Mammary epithelial cell (primary cell): ENCODE measurements at places on chromosomes 6 and 20. TPM values are rescaled to one million over a fixed set of nuclear protein-coding genes. Genes with fewer than 3 reads are reported as not detected.

RIPPLY2 gene
- total RNA-seq = not detected

PBOV1 gene
- not detected for total RNA-seq

CTCFL gene
- total RNA-seq = not detected in 2 replicates

GPSM3 gene
- 2.0 and 3.1 TPM in 2 replicates for total RNA-seq

SDHAF4 gene
- 13.1 and 22.6 TPM in 2 replicates for total RNA-seq

BEND6 gene
- 1.2 and 2.0 TPM in 2 replicates for total RNA-seq

NOL7 gene
- total RNA-seq = 70.0 and 83.3 TPM in 2 replicates

TBX18 gene
- 0.19 TPM in 1 of 2 replicates, not detected in the other for total RNA-seq

ANKEF1 gene
- total RNA-seq = 4.5 and 7.2 TPM in 2 replicates

FAM50B gene
- 7.3 TPM for total RNA-seq

TRIM15 gene
- total RNA-seq = not detected in 2 replicates

SLC12A5 gene
- not detected for total RNA-seq

BMP5 gene
- total RNA-seq = not detected in 2 replicates

BAK1 gene
- 70.6 and 72.2 TPM in 2 replicates for total RNA-seq

BTN1A1 gene
- not detected in 2 replicates for total RNA-seq

NOX3 gene
- not detected for total RNA-seq

PTCHD4 gene
- total RNA-seq = 1.3 and 2.5 TPM in 2 replicates

TDP2 gene
- 28.5 and 31.6 TPM in 2 replicates for total RNA-seq

SIRPA gene
- total RNA-seq = 32.6 and 49.6 TPM in 2 replicates

PI3 gene
- total RNA-seq = 6.3 and 45.4 TPM in 2 replicates

PPP1R14C gene
- 46.8 TPM for total RNA-seq

NINL gene
- 6.8 and 11.9 TPM in 2 replicates for total RNA-seq

HNF4A gene
- total RNA-seq = not detected

MAFB gene
- total RNA-seq = 6.5 TPM

GHRH gene
- total RNA-seq = not detected

TP53TG5 gene
- not detected for total RNA-seq

LHFPL5 gene
- total RNA-seq = not detected

DYNLT1 gene
- 51.8 TPM for total RNA-seq

NRSN1 gene
- total RNA-seq = not detected

WFDC10B gene
- total RNA-seq = 0.52 TPM in 1 of 2 replicates, not detected in the other
